GM23248 (cell line): ENCODE measurements at places on chromosomes 3 and 15.

- no peak for DNase-seq
Measured at GRCh38 chr3:189745622-189746021, 114.4 kb downstream of the TP63 start.

- DNase-seq, result peak; percentile 32
Measured at GRCh38 chr3:172800156-172800555, 49.6 kb downstream of the ECT2 start.

- peak; percentile 36 for DNase-seq
Measured at GRCh38 chr3:23761440-23761896, 44.3 kb upstream of the UBE2E1 start.

DNA sequence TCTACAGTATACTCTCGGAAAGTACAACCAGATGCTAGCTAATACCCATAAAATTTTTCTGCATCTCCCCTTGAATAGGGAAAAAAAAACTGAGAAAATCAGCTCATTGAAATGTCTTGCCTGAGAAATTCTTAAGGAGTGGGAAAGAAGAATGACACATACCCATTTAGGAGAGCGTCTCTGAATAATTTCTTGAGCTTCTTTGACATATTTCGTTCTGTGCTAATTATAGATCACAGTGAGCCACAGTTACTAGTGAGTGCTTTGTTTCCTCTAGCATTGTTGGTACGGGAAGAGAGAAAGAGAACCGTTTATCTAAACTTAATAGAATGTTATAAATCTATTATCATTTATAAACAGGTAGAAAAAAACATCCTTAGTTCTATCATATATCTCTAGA lies 588.4 kb downstream of the UNC13C start:
- no peak for DNase-seq

- DNase-seq, result no peak
Measured at GRCh38 chr3:52829482-52829881, 990 bp downstream of the ITIH4 start.

GRCh38 chr3:170383567-170383966 lies 26.1 kb downstream of the SKIL start:
- peak; percentile 77 for DNase-seq

DNA sequence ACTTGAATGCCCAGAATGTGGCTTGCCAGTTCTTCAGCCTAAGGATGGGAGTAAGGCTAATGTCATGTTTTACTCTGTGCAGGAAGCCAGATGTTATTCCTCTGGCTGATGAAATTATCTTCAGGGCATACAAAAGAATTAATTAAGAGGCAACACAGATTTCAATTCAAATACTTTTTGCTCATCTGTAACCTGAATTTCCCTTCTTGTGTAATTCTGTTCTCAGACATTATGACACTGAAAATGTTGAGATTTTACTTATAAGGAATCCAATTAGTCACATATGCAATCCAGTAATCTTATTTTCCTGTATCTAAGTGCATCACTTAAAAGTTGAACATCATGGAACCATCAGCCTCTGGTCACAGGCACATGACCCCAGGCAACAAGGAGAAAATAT lies 136.5 kb downstream of the CPNE4 start:
- no peak for DNase-seq

GRCh38 chr3:111103807-111104206 lies 32.2 kb downstream of the NECTIN3 start:
- no peak for DNase-seq

DNA sequence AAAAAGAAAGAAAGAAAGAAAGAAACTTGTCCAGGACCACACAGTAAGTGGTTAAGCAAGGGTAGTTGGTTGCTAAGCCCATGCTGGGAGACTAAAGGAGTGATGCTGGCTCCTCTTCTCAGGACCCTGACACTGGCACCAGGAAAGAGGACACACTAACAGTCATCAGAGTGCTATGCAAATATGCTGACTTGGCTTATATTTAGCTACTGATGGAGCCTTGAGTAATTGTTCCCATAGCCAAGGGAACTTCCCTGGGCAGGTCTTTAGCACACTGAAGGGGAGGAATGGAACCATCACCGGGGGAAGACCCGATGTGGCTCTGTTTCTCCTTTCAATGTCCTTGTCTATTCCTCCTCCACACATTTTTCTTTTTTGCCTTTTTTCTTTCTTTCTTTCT lies 6.2 kb downstream of the TMEM40 start:
- DNase-seq, result peak; percentile 57

GRCh38 chr3:134992586-134992985 lies 197.5 kb downstream of the EPHB1 start:
- DNase-seq, result no peak
